ENCODE measurements at places on chromosomes 6 and 20.

- DNase-seq = no peak
These were observed 55.2 kb upstream of the RREB1 start for GRCh38 chr6:7052443-7053011.

- DNase-seq = no peak
These were observed 48.4 kb upstream of the EZR start for GRCh38 chr6:158867381-158868121.

- no peak for DNase-seq
These were observed 925.0 kb upstream of the MAN1A1 start for GRCh38 chr6:120274547-120274946.

GRCh38 chr6:74343804-74344203 is 647.8 kb downstream of the CD109 start:
- DNase-seq = no peak

DNA sequence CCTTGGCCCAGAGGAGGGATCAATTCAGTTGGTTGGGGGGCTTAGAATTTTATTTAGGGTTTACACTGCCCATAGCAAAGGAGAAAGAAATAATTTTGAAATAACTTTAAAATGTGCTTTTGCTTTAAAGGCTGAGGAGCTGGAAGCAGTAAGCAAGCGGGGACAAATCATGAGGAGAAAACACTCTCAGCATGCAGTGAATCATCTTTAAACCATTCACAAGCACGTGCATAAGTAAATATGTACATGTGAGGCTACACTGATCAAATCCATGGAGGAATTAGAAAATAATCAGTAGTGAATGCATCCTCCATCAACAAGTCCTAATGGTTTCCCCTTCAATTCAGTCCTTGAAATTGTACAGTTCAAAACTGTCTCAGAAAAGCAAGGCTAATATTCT is 181.0 kb downstream of the MTFR2 start:
- no peak for DNase-seq

GRCh38 chr6:83702077-83702476 is 6.8 kb downstream of the SNAP91 start:
- DNase-seq = no peak

DNA sequence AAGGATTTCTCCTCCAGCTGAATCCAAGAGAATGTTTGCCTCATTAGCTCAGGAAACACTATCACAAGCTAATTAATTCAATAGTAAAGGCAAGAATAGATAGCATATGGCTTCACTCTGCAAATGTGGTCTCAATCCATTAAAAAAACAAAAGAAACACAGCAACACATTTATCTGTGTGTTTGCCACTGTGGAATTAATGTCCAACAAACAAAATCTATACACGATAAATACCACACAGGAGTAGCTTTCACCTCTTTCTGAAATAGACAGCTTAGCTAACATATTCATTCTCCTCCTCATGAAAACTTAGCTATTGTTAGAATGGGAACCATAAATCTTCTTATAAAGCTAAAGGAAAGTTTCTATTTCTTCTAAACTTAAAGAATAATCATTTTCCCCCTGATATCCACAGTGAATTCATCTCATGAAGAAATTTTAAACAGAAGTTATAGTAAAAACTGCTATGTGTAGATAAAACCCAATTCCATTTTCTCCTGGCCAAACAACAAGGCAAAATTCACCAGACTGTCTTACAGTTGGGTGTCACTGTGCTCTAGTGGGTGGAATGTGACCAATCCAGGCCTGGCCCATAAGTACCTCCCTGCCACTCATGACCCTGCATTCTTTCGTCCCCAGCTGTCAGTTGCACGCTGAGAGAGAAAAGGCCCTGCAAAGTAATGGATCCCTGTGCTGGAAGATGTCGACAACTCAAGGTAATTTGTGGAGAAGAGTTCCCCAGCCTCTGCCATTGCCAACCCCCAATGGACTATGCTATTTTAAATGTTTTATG is 92.9 kb upstream of the NRSN1 start:
- DNase-seq = no peak

- no peak for DNase-seq
These were observed 49.0 kb upstream of the RANBP9 start for GRCh38 chr6:13760307-13761304.
